Cerebellar nuclear complex (tissue), 1 donor: ENCODE measurements at places on chromosomes 2 and 18.

GRCh38 chr2:108910541-108911396 lies 78.3 kb downstream of the EDAR start:
- no peak for DNase-seq

- no peak for DNase-seq
Measured at GRCh38 chr2:128543646-128544045, 225.0 kb upstream of the HS6ST1 start.

DNA sequence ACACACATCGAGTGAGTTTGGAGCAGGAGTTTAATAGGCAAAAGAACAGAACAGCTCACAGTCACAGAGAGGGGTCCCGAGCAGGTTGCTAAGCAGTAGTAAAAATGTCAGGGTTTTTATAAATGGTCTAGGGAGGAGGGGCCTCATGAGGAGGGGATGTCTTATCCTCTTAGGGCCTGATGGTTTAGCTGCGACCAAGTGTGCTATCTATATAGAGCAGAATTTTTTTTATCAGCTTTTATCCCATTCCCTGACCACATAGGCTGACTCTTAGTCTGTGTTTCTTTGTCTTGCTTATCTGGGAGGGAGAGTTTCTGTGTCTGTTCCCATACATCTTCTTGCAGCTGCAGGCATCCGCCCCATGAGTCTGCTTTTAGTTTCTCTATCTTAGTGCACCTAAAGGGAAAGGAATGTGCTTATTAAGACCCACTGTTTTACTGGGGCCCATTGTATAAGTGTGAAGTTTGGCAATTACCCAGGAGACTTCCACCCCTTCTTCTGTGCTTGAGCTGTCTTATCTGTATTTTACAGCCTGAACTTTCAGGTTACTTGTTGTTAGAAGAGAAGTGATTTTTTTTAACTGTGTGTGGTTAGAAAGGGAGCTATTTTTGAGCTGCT lies 30.4 kb upstream of the GMCL1 start:
- no peak for DNase-seq

DNA sequence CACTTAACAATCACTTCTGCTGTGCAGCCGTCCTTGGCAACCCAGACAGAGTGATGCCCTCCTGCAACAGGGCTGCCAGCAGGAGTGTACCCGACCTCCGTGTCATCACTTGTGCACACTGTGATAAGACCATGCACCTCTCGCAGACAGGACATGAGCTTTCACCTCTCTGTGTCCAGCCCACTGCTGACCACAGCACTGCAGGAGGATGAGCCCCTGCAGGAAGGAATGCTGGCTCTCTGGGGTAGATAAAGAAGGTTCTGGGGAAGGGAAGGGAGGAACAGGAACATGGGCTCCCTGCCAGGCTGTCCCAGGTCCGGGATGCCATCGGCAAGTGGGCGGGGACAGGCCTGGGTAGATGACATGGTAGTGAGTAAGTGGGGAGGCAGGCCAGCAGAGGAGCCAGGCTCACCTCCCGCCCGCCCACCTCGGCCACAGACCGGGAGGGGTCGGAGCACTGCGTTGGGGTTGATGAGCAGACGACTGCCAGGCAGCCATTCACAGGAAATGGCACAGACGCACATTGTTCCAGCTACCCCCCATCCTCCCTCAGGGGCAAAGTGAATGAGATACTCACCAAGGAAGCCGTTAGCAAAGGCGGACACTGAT lies 18.6 kb upstream of the COL6A3 start:
- DNase-seq, result no peak

DNA sequence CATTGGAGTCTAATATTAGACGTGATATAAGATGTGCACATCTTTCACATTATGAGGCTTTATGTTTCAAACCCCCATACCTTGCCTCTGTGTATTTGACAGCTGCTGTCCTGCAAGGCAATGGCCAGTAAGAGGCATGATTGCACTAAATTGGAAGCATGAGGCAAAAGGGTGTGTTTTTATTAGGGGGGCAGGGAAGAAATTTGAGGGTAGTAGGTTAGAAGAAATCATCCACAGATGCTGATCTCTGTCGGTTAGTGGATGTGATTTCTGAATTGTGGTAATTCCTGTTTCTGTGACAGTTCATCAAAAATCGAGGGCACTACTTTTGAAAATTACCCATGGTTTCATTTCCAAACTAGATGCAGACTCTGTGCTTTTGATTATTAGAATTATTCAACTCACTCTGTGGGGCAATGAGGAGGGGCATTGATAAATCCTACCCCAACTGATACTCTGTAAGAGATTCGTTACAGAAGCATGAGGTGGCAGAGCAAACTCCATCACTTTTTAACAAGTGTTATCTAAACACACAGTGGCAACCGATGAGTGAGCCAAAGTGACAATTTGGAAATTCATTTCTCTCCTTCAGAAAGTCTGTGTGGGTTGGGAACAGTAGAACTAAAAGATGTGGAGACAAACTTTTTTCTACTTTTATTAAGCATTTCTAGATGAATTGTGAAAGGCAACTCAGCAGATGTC lies 453.0 kb downstream of the ARHGAP15 start:
- no peak for DNase-seq

DNA sequence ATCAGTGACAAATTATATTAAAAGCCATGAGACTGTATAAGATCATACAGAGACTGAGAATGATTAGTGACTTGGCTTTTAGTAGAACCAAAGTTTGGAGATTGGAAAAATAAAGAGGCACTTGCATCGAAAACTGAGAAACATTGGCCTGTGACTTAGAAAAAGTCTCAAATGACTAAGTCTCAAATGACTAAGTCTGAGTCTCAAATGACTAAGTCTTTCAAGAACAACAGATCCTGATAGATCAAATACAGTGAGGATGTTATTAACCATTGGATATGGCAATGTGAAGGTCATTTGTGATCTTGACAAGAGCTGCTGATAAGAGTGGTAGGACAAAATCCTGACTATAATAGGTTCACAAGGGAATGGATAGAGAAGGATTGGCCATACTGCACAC lies 135.5 kb upstream of the FANCL start:
- no peak for DNase-seq

DNA sequence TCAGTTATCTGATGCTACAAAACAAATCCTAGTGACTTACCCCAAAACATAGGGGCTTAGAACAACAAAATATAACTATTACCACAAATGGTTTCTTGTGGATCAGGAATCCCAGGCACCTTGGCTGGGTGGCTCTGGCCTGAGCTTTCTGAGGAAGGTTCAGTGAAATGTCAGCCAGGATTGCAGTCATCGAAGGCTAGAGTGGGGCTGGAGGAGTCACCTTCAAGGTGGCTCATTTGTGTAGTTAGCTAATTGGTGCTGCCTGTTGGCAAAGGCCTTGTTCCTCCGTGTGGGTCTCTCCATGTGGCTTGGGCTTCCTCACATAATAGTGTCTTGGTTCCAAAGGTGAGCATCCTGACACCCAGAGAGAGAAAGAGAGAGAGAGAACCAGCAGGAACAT lies 57.4 kb downstream of the COPS8 start:
- DNase-seq, result no peak

- no peak for DNase-seq
Measured at GRCh38 chr2:241469746-241470145, 38.6 kb downstream of the STK25 start.

DNA sequence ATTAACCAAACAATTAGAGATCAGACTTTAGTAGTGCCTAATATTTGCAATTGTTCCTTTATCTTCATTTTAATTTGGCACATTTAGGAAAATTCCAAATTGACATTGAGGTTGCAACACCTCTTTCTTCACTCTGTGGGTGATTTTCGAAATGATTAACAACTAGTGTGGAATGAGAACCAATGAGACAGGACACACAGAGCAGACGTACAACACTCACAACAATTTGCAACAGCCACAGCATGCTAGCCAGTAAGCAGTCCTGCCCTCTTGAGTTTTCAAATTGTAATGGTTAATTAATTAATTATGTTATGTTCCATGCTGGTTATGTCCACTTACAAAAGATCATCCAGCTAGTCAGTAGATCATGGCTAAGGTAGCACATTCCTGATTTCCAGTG lies 339.3 kb downstream of the LRP1B start:
- DNase-seq, result no peak

DNA sequence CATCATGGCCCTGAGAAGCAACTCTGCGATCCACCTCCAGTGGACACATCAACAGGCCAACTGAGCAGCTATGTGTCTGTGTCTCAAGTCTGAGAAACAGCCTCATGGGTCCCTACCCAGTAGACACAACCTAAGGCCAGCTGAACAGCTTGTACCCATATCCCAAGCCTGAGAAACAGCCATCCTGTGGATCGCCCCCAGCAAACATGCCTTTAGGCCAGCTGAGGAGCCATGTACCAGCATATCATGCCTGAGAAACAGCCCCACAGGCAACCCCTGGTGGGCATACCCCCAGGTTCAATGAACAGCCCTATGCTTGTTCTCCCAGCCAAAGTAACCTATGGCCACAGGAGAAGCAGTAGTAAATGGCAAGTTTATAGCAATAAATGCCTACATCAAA lies 126.7 kb upstream of the OTX1 start:
- DNase-seq, result no peak

DNA sequence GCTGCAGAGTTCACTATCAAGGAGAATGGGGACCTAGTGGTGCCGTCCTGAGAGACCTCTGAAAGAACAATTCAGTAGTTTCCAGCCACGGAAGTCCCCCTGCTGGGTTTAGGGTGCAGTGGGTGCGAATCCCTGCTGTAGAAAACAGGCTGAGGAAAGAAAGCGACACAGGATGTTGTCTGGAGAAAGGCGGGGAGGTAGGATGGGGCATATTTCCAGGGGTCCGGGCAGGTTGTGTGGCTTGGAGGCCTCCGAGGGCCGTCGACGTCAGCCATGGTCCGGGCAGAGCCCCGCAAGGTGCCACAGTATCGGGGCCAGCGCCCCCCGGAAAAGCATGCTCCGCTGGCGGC lies 807 bp upstream of the CREB1 start:
- no peak for DNase-seq

DNA sequence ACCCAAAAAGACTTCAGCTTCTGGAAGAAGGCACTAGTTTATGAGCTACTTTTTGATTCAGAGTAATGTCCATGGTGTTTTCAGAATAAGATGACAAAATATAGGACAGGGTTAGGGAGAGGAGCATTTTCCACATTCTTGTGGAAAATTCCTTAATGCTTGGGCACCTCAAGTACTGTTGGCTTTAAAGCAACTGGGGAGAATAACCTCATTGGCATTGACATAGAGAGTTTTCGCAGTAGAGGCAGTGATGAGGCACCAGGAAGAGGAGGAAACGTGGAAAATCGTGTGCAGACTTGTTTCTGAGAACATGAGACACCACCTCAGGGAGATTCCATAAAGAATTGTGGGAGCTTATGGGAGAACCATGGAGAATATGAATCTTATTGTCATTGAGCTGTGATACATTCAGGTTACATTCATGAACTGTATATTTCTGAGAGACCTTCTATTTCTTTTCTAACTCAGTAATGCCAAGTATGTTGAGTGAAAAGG lies 929.0 kb upstream of the NRXN1 start:
- DNase-seq, result no peak

- DNase-seq, result no peak
Measured at GRCh38 chr2:85423525-85423924, 5.0 kb downstream of the SH2D6 start.

DNA sequence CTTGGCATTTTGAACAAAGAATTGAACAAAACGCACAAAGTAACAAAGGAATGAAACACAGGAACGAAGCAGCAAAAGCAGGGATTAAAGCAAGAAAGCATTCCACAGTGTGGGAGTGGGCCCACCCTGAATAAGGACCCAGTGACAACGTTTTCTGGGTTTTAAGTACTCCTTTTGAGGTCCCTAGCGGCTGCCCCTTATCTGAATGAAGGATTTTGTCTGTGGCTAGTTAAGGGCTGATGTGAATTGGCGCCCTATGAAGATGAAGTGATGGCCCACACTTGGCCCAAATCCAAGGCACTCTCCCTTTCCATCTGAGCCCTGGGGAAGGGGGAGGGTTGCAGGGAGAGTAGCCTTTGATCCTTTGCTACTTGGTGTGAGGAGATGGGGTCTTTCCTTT lies 7.8 kb upstream of the CCDC141 start:
- no peak for DNase-seq

GRCh38 chr2:17879137-17879912 lies 858 bp downstream of the KCNS3 start:
- no peak for DNase-seq

DNA sequence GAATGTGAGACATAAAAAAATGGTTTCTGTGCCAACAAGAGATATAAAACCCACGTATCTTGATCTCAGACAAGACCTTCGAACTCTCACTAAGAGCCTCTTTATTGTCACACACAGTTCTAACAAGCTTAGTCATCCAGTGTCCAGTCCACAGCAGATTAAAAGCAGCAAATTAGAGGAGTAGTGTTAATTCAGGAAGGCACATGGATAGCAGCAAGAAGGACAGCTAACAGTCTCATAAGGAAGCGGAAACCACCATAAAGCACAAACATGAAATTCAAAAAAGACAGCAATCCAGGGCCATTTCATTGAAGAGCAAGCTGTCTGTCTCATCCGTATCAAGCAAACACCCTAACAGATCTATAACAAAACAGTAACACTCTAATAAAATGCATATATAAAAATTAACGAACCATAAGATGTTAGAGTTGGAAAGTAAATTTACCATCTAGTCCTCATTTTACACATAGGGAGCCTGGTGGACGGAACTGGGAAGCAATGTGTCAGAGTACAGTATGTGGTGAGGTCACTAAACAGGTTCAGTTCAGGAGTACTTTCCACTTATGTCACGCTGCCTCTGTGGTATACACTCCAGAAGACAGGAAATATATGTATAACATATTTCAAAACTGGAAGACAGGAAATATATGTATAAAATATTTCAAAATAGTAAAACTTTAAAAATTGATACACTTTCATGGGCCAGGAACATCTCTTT lies 18.3 kb downstream of the AAK1 start:
- no peak for DNase-seq

DNA sequence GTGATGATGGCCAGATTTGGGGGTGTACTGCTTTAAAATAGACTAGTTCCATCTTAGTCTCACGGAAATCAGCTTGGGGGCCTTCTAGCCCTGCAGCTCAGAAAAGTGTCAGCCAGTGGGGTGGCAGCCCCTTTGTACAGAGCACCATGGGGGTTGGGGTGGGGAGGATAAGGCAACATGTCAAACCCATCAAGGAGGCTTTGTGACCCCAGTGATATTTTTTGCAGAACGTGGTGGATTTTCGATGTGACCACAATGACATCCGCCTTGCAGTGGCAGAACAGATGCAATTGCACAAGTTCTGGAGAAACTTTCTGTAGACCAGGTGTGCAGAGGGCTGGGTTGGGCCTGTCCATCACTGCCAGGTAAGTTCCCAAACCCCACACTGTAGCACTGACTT lies 3.0 kb upstream of the CD8A start:
- DNase-seq, result no peak
